ENCODE measurements at places on chromosomes 12 and 14.

DNA sequence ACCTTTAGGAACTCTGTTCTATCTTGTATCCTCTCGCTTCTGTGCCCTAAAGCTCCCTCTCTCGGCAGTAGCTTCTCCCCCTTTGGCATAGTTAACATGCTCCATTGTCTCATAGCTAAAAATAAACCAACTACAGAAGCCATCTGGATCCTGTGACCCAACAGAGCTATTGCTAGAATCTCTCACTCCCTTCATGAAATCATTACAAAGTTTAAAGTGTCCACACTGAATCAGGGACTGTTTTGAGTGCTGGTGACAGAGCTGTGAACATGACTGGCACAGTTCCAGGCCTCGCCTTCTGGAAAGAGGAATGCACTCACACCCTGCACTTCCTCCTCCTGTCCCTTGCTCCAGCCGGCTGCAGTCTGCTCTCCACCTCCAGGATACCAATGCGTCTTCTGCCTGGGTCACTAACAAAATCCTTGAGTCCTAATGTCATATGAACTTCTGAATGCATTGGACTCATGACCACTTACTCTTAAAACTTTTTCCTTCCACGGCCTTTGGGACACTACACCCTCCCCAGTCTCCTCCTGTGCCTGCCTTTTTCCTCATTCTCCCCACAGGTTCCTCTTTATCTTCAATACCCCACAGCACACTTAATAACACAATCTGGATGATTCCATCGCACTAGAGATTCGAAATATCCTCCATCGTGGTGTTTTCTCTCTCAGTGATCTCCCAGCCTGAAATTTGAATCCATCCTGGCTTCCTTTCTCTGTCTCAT is 13.2 kb downstream of the PLBD1 start:
- no peak for DNase-seq

DNA sequence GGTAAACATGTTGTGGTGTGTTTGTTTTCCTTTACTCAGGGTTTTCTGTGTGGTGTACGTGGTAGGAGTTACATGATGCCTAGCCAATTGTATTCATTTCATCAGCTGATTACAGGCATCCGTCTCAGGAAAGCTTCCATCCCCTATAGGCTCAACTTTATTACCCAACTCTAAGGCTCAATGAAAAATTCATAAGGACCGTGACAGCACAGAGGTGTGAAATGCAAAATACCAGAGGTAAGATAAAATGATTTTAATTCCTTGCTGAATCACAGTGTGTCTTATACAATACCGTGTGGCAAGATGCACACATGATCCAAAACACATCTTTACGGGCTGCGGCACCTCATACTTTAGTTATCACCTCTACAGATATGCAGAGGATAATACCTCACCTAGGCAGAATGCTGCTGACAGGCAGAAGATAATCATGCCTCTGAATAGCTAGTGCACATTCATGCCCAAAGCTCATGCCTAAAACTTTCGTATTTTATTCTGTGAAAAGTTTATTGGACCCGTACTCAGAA is 87.2 kb upstream of the DIO2 start:
- no peak for DNase-seq

- no peak for DNase-seq
These were observed 747 bp downstream of the HSPB8 start for GRCh38 chr12:119179335-119180021.

DNA sequence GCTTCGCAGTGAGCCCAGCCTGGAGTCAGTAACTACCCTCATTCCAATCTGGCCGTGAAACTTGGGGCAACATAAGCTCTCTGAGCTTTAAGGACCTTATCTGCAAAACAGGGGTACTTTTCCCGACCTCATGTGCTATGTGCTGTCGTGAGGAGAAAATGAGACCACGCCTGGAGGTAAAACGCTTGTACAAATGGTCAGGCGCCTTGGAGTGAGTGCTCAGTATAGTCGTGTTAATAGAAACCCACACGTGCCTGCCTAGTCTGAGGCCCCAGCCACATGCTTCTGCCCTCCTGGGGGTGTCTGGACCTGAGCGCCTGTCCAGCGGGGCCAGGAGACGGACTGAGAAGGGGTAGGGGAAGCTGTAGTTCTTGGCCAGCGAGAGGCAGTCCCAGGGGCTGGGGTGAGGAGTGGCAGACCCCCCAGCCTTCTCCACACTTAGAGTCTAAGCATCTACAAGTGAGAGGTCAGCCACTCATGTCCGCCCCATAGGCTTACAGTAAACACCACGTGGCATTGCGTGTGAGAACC is 4.9 kb downstream of the AQP5 start:
- no peak for DNase-seq

GRCh38 chr14:42057111-42057510 is 450.4 kb downstream of the LRFN5 start:
- DNase-seq = no peak

DNA sequence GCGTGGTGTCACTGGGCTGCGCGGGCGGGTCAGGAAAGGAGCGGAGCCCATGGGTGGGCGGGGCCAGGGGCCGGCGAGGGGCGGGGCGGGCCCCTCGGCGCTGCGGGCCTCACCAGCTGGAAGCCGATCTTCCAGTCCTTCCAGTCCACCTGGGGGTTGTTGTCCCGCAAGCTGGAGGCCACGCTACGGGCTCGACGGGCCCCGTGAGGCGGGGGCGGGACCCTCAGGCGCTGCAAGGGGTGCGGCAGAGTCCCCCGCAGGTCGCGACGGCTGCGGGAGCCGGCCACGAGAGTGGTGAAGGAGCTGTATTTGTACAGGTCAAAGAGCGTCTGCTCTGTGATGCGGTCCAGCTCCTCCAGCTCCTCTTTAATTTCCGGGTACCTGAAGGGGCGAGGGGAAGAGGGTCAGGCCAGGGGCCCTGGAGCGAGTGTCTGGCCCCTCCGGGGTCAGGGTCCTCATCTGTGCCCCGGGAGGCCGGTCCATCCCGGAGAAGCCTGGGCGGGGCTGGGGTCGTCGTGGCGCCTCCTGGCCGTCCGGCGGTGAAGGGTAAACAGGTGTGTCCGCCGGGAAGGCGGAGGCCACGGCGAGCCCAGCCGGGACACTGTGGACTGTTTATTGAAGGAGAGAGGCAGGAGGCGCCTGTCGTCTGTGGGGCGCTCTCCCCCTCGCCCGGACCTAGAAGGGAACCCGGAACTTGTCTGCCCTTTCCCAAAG is 11.9 kb downstream of the SCNN1A start:
- DNase-seq = peak; percentile 69

- DNase-seq = no peak
These were observed 414.4 kb downstream of the DAD1 start for GRCh38 chr14:22174412-22175277.
